ENCODE measurements at places on chromosomes 3 and 15. TPM values are rescaled to one million over a fixed set of nuclear protein-coding genes. Genes with fewer than 3 reads are reported as not detected.

DNA sequence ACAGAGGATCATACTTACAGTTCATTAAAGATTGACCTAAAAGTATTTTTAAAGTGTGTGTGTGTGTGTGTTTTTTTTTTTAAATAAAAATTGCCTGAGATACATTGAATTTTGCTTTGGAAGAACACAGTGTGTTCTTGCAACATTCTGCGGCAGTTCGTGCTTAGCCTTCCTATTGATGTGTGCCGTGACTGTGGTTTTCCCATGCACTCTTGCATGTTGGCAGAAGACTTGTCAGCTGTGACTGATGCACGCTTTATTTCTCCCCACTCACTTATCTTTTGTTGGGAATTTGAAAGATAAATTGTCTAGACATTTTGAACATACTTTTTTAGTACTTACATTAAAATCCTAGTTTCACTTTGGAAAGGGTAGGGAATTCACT lies 136.3 kb upstream of the LRRFIP2 start:
- no peak for DNase-seq

DNA sequence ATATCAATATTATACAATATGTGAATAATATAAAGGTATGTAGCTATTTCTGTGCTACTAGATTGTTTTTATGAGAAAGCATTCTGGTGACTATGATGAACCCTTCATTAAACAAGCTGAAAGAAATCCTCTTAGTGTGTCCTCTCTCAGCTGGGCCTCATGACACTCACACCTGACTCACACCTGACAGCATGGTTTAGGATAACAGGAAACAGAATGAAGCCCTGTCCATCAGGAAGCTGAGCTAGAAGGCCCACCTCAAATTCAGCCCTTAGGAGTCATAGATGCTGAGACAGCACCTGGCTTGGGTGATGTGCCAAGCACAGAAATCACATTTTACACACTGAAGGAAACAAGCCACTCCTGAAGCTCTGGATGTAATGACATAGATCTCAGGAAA lies 30.8 kb downstream of the CHCHD4 start:
- DNase-seq, result peak; percentile 73

- no peak for DNase-seq
Measured at GRCh38 chr3:112539825-112540650, 21.7 kb downstream of the ATG3 start.

- DNase-seq, result no peak
Measured at GRCh38 chr15:86488046-86488445, 408.4 kb downstream of the AGBL1 start.

DNA sequence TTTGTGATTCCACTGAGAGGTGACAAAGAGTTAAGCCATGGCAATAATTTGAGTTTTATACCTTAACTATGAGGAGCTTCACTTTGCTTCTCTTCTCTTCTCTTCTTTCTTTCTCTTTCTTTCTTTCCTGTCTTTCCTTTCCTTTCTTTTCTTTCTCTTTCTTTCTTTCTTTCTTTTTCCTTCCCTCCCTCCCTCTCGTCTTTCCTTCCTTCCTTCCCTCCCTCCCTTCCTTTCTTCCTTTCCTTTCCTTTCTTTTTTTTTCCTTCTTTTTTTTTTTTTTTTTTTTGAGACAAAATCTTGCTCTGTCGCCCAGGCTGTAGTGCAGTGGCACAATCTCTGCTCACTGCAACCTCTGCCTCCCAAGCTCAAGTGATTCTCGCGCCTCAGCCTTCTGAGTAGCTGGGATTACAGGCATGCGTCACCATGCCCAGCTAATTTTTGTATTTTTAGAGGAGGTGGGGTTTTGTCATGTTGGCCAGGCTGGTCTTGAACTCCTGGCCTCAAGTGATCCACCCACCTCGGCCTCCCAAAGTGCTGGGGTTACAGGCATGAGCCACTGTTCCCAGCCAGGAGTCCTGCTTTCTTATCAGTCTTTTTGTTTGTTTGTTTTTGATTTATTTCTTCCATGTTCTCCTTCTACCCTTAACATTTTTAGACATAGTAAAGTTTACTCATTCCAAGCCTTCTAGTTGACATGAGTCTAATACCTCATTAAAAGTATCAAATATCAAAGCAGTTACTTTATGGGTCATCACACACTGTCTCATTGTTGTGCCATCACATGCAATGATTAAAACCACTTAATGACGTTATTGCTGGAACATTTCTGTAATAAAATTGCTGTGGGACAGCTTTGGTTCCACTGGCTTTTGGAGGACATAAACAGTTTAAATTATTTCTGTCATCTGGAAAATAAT lies 29.9 kb downstream of the SLC49A4 start:
- peak; percentile 35 for DNase-seq

- no peak for DNase-seq
Measured at GRCh38 chr3:47541583-47542108, 28.1 kb upstream of the ELP6 start.

DNA sequence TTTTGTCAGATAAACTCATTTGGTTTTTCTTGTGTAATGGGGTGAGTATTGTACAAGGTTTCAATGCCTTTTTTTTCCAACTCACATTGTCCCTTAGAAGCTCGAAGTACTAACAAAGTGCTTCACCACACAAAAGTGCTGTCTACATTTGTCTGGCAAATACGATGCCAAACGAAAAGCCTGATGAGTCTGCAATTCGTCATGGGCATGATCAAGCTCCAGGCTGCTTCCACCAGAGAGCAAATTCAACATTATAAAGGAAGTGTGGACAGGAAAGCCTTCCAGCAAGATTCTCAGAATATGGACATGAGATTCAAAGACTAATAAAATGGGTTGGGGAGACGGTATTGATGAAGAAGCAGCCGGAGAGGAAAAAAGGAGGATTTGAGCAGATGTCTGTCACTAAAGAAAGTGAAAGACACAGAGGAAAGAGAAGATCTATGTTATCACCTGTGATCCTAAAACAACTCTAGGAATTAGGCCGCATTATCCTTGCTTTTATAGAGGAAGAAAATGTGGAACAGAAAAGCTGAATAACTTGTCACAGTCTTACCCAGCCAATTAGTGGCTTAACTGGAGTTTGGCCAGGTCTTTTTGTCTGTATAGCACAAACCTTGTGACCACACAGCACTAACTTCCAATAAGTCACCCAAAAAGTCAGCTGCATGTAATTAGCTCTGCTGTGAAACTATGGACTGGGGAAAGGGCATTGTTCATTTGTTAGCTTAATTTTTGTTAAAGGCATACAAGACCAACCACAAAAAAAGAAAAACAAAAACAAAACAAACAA lies 494.8 kb downstream of the FHIT start:
- no peak for DNase-seq

DNA sequence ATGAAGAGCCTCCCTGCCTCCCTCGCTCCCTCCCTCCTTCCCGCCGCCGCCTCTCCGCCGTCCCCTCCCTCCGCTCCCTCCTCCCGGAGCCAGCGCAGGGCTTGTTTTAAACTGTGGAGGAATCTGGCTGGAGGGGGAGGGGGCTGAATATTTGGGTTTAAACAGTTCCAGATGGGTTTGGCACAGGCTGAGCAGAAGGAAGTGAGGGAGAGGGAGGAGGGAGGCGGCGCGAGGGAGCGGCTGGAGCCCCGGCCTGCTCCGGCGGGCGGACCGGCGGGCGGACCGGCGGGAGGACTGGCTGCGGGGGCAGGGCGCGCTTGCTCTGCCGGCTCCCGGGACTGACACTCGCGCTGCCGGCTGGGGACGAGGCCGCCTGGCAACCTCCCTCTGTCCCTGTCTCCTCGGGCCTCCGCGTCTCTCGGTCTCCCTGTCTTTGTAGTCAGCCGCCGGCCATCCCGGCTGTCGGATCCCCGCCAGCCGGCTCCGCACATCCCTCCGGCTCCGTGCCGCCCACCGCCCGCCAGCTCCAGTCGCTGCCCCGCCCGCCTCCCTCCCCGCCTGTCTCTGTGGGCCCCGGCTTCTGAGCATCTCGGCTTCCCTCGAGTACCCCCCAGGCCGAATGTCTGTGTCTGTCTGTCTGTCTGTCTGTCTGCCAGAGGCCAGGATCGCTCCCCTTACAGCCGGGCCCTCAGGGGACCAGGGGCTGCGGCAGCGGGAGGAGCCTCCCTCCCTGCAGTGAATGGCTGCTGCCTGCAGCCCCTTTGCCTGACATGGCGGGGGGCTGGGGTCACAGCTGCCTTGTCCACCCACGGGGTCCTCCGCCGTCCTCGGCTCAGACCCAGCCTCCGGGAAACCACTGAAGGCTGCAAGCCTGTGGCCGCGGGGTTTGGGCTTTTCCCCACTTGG lies 7.6 kb downstream of the EPHB3 start:
- peak; percentile 82 for DNase-seq

GRCh38 chr15:78620021-78620526 lies 722 bp downstream of the CHRNA3 start:
- no peak for DNase-seq

GRCh38 chr3:129577925-129578786 lies 28.3 kb downstream of the PLXND1 start:
- DNase-seq, result no peak

GRCh38 chr15:90191344-90191687 lies 9.8 kb upstream of the SEMA4B start:
- DNase-seq, result no peak

GRCh38 chr3:16390581-16390980 lies 122.9 kb downstream of the RFTN1 start:
- DNase-seq, result no peak

- peak; percentile 24 for DNase-seq
Measured at GRCh38 chr3:42539871-42540714, 37.6 kb downstream of the VIPR1 start.

DNA sequence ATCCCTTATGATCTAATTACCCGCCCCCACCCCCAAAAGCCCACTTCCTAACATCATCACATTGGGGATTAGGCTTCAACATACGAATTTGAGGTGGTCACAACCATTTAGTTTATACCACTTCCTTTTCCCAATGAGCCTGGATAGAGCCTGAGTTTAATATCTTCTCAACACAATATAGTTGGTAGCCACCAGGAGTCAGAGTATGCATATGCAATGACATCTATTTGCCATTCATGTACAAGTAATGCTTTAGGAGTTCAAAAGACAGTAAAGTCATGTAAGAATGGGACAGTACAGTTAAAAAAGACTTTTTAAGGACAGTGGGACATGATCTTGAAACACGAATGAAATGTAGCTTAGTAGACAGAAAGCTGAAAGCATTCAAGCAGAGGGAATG lies 172.4 kb downstream of the DCLK3 start:
- peak; percentile 16 for DNase-seq

Gene BLM
- 0.83 TPM for total RNA-seq

Gene HACD2
- total RNA-seq, result 101 TPM

Gene WDR49
- 1.1 TPM for total RNA-seq

Gene NIT2
- 58.0 TPM for total RNA-seq

Gene COLQ
- total RNA-seq, result 0.33 TPM

Gene IL17RC
- 46.8 TPM for total RNA-seq

Gene NRG4
- 0.35 TPM for total RNA-seq

Gene SPATA16
- total RNA-seq, result not detected

Gene PLA2G4D
- total RNA-seq, result 0.19 TPM

Gene CHRNA3
- not detected for total RNA-seq

Gene FOXL2NB
- total RNA-seq, result 0.50 TPM

Gene GOLGA6L10
- total RNA-seq, result 4.8 TPM

Gene SCG3
- not detected for total RNA-seq

All from mammary epithelial cell (primary cell).